ENCODE measurements at places on chromosomes 4 and X.

DNA sequence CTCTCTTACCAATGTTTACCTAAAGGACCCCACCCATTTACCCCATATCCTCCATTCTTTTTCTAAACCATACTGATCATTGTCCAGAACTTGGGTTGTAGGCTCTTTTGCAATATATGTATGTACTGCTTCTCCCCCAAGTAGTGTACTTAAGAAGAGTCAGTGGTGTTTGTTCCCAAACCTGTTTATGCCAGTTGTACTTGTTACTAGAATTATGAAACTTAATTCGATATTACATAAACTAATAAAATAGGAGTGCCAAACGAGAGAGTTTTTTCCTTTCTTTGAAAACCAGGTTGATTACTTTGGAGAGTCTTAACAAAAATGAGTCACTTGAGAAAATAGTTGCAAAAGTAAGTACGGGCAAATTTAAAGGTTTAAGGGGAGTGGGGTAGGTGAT, 96.3 kb downstream of the GEMIN8 start:
- DNase-seq, result no peak

- DNase-seq, result no peak
Measured at GRCh38 chr4:86967798-86968197, 33.0 kb downstream of the AFF1 start.

DNA sequence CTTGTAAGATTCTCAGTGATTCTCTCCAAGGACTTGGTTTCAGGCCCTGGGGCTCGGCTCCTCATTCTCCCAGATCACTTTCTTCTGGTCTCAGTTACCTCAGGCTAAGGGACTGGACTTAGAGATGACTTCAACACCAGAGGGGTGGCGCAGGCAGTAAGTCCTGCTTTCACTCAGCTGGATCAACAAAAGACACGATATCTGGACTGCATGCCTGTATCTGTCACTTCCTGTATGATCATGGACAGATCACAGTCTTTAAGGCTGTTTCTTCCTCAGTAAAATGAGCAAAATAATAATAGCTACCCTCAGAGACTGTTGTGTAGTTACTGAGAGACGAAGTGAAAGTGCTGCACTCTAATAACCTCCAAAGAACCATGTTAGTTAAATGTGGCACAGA, 19.5 kb upstream of the CXCR3 start:
- no peak for DNase-seq

GRCh38 chr4:166174717-166175490, 301.9 kb downstream of the TLL1 start:
- no peak for DNase-seq

GRCh38 chr4:151627491-151627890, 133.3 kb downstream of the GATB start:
- no peak for DNase-seq

- DNase-seq, result no peak
Measured at GRCh38 chr4:57193209-57193810, 83.1 kb upstream of the IGFBP7 start.

- DNase-seq, result no peak
Measured at GRCh38 chrX:55546956-55547355, 57.3 kb upstream of the USP51 start.

- no peak for DNase-seq
Measured at GRCh38 chrX:119201570-119201969, 34.5 kb upstream of the PGRMC1 start.

GRCh38 chr4:1249731-1250526, 999 bp upstream of the CTBP1 start:
- DNase-seq, result peak; percentile 51

GRCh38 chr4:77188498-77189220, 31.7 kb downstream of the CCNG2 start:
- DNase-seq, result no peak

DNA sequence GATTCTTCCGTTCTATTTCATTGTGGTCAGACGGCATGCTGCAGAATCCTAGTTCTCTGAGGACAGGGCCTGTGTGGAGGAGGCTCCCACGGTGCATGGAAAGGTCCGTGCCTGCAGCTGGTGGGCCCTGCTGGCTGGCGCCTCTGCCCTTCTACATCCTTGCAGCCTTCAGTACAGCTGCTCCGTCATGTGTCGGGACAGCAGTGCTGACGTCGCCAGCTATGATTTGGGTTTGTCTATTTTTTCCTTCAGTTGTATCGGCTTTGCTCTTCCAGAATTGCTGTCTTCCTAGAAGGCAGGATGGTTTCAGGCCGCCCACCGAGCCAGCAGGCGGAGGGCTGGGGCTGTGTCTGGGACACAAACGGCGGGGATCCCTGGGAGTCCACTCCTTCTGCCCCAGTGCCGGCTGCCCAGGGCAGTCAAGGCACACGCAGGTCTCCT, 32.1 kb upstream of the CPLX1 start:
- no peak for DNase-seq

DNA sequence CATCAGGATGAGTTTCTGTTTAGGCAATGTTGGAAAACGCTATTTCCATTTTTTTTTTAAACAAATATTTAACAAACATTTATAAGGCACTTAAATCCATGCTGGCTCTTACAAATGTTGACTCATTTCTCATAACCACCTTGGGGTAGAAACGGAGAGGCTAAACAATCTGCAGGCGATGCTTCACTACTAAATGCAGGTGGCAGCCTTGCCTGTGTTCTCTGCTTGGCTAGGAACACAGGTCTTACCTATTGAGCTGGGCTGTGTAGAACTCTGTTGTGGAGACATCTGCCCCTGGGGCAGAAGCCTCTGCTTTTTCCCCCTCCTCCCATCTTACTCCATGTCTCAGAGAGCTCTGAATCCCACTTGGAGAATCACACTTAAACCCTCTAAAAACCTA, 1.4 kb upstream of the CXCL1 start:
- DNase-seq, result no peak

DNA sequence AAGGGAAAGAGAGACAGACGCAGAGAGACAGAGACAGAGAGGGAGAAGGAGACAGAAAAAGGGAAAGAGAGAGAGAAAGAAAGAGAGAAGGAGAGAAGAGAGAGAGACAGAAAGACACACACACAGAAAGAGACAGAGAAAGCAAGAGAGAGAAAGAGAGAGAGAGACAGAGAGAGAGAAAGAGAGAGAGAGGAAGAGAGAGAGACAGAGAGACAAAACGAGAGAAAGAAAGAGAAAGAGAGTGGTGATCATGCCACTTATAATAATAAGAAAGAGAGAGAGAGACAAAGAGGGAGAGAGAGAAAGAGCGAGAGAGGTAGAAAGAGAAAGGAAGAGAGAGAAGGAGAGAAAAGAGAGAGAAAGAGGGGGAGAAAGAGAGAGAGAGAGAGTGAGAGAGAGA, 51.4 kb downstream of the SHOX start:
- no peak for DNase-seq

DNA sequence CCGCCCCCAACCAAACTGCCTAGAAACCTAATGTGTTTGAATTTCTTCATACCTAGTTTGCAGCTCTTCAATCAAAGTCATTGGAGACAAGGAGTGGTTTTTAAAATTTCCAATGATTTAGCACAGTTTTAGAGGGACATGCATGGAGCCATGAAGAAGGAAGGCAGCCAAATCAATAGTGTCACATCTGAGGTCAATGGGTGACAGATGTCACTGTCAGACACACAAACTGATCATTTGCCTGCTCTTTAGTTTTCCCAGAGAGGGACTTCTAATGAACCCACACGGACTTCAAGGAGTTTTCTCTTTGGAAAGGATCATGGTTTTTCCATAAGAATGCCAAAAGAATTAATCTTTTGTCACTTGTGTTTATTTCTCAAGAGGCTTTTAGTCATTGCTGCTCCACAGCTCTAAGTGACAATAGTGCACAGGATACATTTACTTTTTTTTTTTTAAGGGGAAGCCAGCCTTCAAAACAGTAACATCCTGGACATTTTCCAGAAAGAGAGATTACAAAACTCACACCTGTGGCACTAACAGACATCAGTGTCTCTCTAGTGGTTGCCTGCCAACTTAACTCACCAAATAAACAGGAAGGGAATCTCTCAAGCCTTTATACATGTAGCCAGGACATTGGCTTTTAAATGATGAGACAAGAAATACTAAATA, 251.1 kb upstream of the DIAPH2 start:
- no peak for DNase-seq

DNA sequence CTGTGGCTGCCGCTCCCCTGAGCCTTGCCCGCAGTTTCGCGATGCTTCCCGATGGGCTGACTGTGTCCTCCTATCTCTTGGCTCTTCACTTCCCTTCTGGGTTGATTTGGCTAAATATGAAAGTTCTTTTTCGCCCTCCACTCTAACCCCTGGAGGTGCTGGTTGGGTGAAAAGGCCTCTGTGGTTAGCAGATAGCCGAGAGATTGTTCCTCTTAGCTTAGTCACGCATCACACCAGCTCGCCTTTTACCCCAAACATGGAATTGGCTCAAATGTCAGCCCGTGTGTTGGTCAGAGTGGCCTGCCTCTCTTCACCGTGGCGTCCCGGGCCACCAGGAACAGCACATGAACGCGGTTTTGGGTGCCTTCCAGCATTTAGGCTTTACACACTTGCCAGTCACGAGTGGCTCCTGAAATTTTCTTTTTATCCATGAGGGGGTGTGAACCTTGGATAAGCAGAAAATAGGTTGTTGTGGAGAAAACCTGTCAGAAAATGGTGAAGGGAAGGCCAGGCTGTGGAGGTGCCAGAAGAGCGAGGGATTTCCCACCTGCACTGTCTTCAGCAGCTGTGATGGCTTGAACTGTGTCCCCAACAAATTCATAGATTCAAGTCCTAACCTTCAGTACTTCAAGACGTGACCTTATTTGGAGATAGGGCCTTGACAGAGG, 8.9 kb downstream of the CLCN4 start:
- DNase-seq, result no peak

DNA sequence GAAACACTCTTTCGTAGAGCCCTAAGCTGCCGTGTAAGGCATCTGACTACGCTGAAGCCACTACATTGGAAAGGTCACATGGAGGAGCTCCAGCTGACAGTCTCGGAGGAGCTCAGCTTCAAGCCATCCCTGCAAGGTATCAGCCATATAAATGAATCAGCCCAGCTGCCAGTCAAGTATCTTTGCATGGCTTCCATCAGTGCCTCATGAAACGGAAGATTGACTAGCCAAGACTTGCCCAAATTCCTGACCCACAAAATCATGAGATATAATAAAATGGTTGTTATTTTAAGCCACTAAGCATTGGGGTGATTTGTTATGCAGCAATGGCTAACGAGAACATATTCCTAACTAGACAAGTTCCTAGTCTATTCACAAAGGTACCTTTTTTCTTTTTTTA, 104.1 kb upstream of the SCOC start:
- DNase-seq, result no peak

DNA sequence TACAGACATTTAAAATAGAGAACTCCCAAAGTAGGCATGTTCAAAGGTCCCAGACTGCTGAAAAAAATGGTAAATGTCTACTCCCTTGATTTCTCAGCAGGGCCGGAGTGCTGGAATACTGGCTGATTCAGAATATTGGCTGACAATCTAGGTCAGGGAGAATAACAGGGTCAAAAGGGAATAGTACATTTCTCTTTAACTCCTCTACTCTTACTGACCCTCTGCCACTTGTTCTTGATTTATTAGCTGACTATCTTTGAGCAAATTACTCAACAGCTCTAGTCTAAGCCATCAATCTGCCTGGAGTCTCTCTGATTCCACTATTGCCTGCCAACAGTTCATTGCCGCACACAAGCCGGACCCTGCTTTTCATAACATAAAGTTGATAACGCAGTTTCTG, 19.7 kb upstream of the NWD2 start:
- no peak for DNase-seq

DNA sequence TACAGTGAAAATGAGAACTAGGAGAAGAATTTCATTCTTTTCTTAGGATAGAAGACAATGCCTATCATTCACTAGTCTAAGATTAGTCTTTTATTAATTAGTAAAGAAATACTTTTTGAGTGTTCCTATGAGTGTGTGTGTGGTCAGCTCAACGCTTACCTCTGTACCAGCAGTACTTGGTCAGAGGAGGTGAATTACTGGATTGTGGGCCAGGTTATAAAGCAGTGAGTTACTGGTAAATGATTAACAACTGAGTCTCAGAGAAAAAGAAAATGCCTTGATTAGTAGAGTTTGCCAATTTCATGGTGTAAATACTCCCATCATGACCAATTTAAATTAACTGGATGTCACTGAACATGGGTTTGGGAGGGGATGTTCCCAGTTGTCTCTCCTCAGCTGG, 444.6 kb downstream of the STIM2 start:
- DNase-seq, result no peak

DNA sequence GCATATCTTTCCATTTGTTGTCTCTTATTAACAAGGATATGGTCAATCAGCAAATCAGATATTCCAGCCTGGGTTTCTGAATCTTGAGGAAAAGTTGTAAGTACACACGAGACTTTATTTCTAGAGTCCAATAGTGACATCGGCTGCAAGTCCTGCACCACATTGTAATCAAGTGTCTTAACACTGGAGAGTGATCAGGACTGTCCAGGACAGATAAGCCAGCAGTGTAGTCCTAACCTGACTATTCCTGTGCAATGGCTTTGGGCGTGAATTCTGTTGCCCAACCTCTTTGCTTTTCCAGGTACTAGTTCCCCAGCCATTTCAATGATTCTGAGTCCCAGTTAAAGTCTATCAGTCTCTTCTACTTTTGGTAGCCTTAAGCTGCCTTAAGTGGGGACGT, 395.0 kb downstream of the PCDH10 start:
- no peak for DNase-seq

DNA sequence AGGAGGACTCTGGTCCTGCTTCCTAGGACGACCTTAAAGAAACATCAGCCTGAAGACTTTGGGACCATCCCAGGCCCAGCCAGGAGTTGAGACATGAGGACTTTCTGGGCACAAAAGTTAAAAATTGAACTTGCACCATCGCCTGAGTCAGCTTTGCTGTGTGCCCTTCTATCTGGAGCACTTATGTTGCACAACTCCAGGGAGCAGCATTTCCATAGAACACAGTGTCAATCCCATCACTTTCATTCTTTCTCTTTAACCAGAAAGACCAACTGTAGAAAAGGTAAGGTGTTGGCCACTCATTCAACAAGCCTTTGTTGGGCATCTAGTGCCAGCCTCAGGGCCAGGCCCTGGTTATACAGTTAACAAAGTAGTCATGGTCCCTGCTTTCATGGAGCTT, 8.6 kb upstream of the CLDN24 start:
- DNase-seq, result no peak

DNA sequence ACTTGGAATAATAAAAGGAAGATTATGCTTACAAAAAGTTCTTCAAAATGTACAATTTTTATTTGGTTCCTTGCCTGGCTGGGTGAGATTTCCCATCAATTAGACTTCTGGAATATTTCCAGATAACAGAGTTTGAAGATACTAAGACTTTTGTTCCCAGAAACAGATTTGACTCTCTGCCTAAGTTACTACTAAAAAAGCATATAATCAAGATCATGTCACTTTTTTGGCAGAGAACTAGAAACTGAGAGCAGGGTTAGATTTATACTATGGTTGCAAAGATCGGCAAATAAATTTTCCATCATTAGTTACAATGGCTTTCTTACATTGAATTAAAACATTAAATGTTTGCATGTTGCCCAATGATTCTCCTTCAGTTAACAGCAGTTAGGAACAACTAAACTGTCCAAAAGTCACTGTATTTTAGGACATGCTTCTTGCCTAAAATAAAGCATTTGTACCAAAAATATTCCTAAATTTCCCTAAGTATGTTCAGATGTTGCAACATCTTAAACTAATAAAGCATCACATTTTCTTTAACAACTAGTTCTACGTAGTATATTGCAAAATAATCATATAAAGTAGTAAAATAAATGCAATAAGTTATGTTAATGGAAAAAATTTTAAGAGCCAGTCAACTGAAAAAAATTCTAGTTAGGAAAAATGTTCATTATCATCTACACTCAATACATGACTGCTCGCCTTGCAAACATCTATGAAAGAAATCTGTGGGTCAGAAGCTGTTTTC, 73.0 kb downstream of the SEC24D start:
- no peak for DNase-seq

Measured in naive thymus-derived CD8-positive, alpha-beta T cell (primary cell).